ENCODE measurements at places on chromosomes 1 and 21.

DNA sequence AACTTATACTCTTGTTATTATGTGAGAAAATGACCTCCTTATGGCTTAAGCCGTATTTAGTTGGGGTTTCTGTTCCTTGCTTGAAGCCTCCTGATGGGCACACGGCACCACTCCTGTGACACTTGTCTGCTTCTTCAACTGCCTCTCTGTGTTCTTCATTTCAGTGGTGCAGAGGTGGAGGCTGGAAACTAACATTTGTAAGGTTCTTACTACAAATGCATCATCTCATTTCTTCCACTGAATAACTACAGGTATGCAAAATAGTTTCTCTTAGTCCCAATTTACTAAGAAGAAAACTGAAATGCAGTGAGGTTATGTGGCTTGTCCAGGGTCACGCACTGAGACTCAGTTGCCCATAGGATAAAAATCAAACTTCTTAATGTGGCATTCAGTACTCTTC, 23.6 kb upstream of the ZNF362 start:
- no peak for DNase-seq
- peaks cover 19% of the 10 kb centered on the region for H3K4me1 ChIP-seq
- no peak overlapping the region for H3K27ac ChIP-seq
- H3K4me3 ChIP-seq = no peak overlapping the region

- no peak for DNase-seq
- H3K4me1 ChIP-seq = no peaks in the 10 kb centered on the region
- H3K27ac ChIP-seq = no peak overlapping the region
- H3K4me3 ChIP-seq = no peak overlapping the region
- H3K27me3 ChIP-seq = no peaks in the 10 kb centered on the region
Measured at GRCh38 chr1:175136246-175136645, 56.3 kb downstream of the KIAA0040 start.

GRCh38 chr1:55245781-55246180, 30.6 kb upstream of the USP24 start:
- no peaks in the 10 kb centered on the region for H3K36me3 ChIP-seq
- H3K27ac ChIP-seq = no peak overlapping the region
- no peaks in the 10 kb centered on the region for H3K27me3 ChIP-seq

DNA sequence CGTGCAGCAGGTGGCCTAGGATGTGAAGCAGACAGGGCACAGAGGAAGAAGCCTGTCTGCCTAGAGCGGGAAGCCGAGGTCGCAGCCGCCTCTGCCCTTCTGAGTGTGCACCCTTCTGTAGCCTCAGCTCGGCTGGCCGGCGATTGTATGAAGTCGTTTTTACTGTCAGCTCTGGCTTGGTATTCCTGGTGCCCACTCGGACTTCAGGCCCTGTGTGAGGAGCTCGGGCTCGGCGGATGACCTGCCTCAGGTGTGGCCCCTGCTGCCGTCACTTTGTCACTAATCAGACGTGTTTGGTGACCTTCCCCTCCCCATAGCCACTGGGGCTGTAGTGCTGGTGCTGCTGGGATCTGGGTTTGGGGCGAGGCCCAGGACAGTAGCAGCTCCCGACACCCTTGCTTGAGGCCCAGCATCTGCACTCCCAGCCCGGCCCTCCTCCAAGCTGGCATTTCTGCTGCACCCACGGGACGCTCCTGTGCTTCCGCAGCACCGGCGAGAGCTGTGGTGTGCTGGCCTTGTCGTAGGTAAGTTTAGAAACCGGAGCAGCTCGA, 18.1 kb downstream of the SLX9 start:
- no peaks in the 10 kb centered on the region for H3K4me1 ChIP-seq
- H3K36me3 ChIP-seq = no peaks in the 10 kb centered on the region
- DNase-seq = no peak
- no peaks in the 10 kb centered on the region for H3K27me3 ChIP-seq
- no peak overlapping the region for H3K4me3 ChIP-seq
- no peak overlapping the region for H3K27ac ChIP-seq

Measured in Caco-2 (cell line).